ENCODE measurements at places on chromosomes 3 and 15. TPM values are rescaled to one million over a fixed set of nuclear protein-coding genes. Genes with fewer than 3 reads are reported as not detected.

GRCh38 chr3:172598904-172599303 is 75.7 kb upstream of the TNFSF10 start:
- DNase-seq = no peak

DNA sequence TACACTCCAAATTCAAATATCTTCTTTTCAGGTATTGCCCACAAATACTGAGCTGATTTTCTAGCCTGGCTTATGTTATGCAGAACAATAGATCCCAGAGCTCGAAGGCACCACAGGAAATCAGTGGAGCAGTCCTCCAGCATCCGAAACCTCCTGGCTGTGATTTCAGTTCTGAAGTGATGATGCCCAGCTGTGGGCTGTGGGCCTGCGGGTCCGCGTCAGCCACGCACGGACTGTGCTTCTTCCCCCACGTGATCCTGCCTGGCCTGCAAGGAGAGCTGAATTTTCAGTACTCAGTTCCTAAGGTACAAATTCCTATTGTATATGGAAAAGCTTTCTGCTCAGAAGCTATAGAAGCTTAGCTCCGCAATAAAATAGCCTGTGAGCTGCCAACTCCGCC is 96.2 kb downstream of the OCA2 start:
- DNase-seq = no peak

DNA sequence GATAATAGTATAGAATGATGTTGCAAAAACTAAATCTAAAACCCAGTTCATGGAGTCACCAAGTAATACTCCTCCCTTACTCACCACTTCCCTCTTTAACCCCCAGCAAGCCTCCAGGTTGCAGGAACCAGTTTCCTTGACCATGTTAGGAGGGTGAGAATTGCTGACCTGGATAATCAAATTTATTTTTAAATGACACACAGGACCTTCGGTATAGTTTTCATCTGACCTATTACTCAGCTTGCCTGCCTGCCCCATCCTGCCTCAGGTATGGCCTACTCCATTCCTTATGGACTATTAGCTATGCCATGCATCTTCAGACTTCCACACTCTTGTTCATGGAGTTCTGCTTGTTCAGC is 883 bp downstream of the RTP4 start:
- DNase-seq = no peak

- DNase-seq = no peak
Observed at GRCh38 chr3:164851905-164852304, 226.4 kb downstream of the SI start.

GRCh38 chr3:118137778-118138177 is 896.9 kb downstream of the IGSF11 start:
- DNase-seq = no peak

GRCh38 chr3:120147072-120147871 is 53.0 kb upstream of the GSK3B start:
- DNase-seq = no peak

DNA sequence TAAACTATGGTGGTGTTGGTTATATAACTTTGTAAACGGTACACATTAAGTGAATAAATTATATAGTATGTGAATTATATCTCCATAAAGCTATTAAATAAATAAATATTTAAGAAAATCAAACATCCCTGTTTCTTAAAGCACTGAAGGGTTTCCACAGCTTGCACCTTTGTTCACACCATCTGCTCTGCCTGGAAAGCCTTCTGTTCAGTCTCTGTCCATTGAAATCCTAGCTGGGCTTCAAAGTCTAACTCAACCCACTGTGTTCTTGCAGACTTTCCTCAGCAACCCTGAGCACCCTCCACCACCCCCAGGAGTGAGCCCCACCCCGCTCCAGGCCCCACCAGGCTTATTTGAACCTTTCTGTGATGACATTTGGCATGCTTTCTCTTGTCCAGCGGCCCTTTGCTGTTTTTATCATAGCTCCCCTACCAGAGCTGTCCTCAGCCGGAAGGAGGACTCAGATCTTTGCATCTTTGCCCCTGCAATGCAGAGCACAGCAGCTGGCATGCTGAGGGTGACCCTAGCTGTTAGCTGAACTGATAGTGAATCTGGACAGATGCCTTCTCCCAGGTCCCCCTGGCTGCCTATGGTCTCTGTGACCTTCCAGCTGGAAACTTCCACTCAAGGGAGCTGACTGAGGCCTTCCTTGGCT is 105.2 kb downstream of the DAPK2 start:
- DNase-seq = no peak

DNA sequence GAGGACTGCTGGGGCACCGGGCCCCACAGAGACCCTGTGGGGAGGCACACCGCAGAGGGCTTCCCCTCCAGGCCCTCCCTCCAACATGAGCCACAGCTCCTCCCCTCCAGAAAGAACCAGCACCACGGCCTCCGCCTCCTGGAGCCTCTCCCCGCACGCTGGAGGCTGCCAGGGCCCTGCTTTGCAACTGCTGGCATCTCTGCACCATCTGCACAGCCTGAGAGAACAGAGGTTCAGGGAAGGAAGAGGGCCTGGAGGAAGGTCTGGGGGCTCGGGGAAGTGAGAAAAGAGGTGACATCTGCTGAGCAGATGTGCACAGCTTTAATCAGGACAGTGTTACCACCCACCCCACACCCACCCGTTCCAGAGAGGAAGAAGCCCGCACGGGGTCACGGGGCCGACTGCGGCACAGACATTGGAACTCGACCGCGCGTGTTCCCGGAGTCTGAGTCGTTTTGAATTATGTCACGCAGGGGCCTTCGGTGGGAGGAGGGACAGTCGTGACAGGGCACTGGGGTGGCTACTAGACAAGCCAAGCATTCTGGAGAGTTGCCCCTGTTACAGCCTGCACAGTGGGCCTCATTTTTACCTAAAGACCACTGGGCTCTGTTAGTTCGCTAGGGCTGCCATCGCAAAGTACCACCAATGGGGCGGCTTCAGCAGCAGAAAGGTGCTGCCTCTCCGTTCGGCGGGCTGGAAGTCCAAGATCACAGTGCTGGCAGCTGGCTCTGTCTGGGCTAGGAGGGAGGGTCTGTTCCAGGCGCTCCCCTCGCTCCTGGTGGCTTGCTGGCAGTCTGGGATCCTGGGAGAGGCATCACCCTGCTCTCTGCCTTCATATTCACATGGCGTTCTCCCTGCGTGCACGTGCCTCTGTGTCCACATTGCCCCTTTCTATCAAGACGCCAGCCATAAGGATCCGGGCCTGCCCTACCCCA is 194.8 kb downstream of the XXYLT1 start:
- no peak for DNase-seq

DNA sequence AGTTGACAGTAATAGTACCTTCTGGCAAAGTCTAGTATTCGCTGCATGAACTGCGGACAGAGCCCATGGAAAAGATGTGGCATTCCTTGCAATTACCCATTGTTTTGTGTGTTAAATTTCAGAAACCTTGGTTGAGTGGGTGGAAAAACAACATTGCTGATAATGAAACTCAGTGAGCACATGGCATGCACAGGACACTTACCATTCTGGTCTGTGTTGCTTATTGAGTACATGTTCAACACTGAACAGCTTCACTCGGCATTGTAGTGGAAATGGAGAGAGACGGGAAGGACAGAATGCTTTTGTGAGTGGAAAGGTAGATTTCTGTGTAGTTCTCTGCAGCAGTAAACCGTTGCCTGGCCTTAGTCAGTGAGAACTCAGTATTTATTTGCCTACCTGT is 165.3 kb downstream of the FNDC3B start:
- no peak for DNase-seq

DNA sequence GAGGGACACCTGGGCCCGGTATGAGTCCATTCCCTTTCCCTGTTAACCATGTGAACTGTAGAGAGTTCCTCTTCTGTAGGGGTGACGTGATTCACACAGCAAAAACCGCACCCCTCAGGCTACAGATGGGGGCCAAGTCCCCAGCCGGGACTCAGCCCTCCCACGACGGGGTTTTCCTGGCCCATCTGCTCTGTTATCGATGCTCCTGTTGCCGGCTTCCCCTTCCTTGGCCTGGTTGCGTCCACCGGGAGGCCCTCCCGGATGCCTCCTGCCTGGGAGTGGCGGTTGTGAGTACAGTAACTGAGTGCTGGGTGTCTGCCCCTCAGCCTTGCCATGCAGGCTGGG is 817 bp upstream of the PLXNA1 start:
- peak; percentile 54 for DNase-seq

GUCA1C gene
- total RNA-seq = not detected

Data from K562 (cell line).